ENCODE measurements at places on chromosomes 13 and 19.

GRCh38 chr13:45224176-45224575 lies 23.3 kb upstream of the KCTD4 start:
- no peak for DNase-seq

DNA sequence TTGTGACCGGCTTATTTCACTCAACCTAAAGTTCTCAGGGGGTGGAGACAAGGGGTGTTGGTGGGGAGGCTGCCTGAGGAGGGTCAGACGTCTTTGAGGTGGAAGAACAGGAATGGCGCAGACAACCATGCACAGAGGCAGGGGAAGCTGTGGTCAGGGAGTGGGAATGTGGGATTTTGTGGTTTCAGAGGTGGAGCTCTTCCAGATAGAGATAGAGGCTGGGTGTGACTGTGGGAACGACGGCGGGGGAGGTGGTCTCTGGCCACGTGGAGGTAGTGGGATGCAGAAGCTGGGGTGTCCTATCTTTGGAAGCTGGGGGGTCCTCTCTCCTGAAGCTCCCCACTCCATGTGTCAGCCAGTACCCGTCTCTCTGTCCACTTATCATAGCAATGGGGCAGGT lies 7.8 kb upstream of the KLK14 start:
- DNase-seq: no peak

GRCh38 chr13:81563091-81563490 lies 1222.2 kb upstream of the SPRY2 start:
- DNase-seq: no peak

- DNase-seq: no peak
Measured at GRCh38 chr19:4052993-4053422, 13.7 kb downstream of the ZBTB7A start.

GRCh38 chr13:62292714-62293480 lies 877.2 kb upstream of the PCDH20 start:
- DNase-seq: no peak

- DNase-seq: no peak
Measured at GRCh38 chr19:1980091-1980808, 35.3 kb downstream of the BTBD2 start.

GRCh38 chr13:47407808-47408207 lies 511.0 kb upstream of the HTR2A start:
- no peak for DNase-seq

GRCh38 chr19:5651361-5651760 lies 28.5 kb downstream of the SAFB start:
- DNase-seq: no peak

DNA sequence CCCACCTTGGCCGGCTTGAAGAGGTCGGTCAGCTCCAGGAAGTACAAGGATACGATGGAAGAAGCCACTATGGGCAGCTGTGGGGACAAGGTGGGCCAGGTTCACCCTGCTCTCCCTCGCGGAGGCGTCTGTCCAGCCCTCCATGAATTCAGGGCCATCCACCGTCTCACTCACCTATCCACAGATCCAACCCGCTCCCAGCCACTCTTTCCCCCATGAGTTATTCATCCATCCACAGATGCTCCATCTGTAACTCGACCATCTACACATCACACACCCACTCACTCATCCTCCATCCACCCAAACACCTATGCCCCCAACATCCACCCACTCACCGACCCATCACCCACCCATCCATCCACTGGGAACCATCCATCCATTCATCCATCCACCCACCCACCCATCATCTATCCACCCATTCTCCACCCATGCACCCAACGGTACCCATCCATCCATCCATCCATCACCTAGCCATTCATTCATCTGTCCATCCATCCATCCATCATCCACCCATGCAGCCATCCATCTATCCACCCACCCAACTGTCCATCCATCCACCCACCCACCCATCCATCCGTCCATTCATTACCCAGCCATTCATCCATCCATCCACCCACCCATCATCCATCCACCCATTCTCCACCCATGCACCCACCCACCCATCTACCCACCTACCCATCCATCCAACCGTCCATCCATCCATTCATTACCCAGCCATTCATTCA lies 5.8 kb downstream of the PLPPR3 start:
- DNase-seq: no peak
